Activated CD4-positive, alpha-beta T cell treated with anti-CD3 and anti-CD28 coated beads, Interleukin-2, amount 10 ng/mL, durations not matched to agents 7 days and 5 days (primary cell): ENCODE measurements at places on chromosomes 13 and 19. TPM values are rescaled to one million over a fixed set of nuclear protein-coding genes. Genes with fewer than 3 reads are reported as not detected.

DNA sequence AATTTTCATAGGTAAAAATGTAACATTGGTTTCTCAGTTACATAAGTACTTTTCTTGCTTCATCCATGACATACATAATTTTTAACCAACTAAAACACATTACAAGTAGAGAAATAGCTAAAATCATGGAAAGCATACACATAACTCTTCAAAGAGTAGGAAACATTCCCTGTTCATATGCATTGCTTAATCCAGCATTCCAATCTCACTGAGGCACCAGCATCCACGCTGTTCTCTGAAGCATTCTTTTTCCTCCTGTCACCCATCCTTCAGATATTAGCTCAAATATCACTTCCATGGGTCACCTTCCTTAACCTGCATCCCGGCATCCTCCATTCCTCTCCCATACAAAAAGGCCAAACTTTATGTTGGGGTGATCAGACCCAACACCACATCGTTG is 79.1 kb downstream of the ZNF254 start:
- DNase-seq: no peak
- no peak overlapping the region for H3K4me3 ChIP-seq
- H3K27ac ChIP-seq: no peak overlapping the region
- H3K27me3 ChIP-seq: no peaks in the 10 kb centered on the region

Gene KLHL1
- not detected for total RNA-seq

- no peak overlapping the region for H3K4me3 ChIP-seq
- H3K4me1 ChIP-seq: peaks cover 83% of the 10 kb centered on the region
- DNase-seq: peak; percentile 27
- H3K27ac ChIP-seq: peak overlapping the region; percentile 96
- no peaks in the 10 kb centered on the region for H3K27me3 ChIP-seq
Observed at GRCh38 chr19:35204799-35205732, 23.5 kb downstream of the FAM187B start.

DNA sequence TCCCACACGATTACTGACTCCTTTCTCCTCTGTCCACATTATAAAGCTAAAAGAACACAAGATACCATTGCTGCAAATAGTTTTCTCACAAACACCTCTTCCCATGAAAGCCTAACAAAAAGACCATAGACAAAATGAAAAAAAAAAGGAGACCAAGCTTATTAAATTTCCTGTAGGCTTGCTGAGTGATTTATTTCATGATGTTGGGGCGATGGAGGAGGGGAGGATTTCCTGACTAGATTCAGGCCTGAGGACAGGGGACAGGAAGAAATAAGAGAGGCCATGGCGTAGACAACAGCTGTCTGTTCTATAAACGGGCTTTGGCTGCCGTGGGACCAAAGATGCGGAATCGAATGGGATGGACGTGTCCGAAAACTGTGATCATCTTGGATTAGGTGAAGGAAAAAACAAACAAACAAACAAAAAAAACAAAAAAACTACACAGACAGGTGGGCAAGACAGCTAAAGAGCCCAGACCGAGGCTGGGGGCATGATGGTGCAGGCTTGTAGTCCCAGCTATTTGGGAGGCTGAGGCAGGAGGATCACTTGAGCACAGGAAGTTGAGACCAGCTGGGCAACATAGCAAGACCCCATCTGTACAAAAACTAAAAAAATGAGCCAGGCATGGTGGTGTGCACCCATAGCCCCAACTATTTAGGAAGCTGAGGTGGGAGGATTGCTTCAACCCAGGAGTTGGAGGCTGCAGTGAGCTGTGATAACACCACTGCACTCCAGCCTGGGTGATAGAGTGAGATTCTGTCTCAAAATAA is 5.3 kb downstream of the TMPRSS9 start:
- H3K27me3 ChIP-seq: peaks cover 14% of the 10 kb centered on the region
- H3K36me3 ChIP-seq: no peaks in the 10 kb centered on the region
- H3K4me3 ChIP-seq: no peak overlapping the region
- H3K4me1 ChIP-seq: peaks cover 13% of the 10 kb centered on the region
- DNase-seq: no peak
- H3K27ac ChIP-seq: no peak overlapping the region

DNA sequence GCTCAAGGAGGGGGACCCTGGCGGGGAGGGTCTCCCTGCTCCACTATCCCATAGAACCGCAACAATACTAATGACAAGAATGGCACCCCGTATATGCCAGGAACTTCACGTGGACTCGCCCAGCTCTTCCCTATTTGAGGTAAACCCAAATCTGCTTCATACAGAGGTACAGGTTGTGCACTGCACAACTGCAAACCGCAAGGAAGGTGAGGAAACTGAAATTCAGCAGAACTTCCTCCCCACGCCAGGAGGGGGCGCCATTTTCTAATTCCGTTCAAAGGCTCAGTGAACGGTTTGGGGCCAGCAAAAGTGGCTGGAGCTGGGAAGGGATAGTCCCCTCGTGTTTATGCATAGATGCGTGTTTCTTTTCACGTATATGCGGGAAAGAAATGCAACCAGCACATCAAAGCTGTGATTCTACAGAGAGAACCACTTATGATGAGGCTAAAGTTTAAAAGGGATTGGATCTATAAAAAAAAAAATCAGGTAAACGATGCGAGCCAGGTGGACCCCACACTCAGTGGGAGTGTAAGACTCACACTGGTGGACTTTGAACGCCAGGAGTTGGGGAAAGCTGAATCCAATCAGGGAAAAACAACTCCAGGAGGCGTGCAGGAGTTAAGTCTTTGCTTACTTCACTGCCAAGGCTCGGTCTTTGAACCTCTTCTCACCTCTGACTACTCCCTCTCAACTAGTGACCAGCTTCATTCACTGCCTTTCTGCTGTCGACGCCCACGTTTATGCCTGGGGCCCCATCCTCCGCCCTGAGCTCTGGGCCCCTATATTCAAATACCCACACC is 20.3 kb downstream of the C19orf81 start:
- H3K4me3 ChIP-seq: no peak overlapping the region
- H3K4me1 ChIP-seq: no peaks in the 10 kb centered on the region
- H3K36me3 ChIP-seq: no peaks in the 10 kb centered on the region
- peaks cover 36% of the 10 kb centered on the region for H3K27me3 ChIP-seq
- peak overlapping the region; percentile 61 for H3K27ac ChIP-seq
- peak; percentile 49 for DNase-seq

GRCh38 chr13:84025824-84026223 is 143.6 kb upstream of the SLITRK1 start:
- H3K27ac ChIP-seq: no peak overlapping the region
- no peak for DNase-seq
- no peaks in the 10 kb centered on the region for H3K27me3 ChIP-seq
- no peak overlapping the region for H3K4me3 ChIP-seq

DNA sequence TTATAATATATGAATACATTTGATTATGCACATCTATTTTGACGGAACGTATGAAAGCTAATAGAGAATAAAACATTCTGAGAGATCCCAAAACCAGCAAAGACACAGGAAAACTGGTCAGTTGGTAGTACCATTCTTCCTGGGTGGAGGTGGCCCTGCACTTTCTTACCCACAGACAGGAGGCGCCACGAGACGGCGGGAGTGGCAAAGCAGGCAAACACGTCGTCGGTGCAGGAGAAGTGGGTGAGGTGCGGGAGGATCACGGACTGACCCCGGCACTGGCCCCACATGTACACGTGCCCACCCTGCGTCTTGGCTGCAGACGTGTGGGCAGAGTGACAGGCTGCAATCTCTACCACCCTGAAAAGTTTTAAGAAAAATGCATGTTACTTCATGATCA is 36.1 kb downstream of the RCBTB1 start:
- no peaks in the 10 kb centered on the region for H3K27me3 ChIP-seq
- H3K36me3 ChIP-seq: peaks cover 38% of the 10 kb centered on the region
- no peak overlapping the region for H3K4me3 ChIP-seq
- no peak overlapping the region for H3K27ac ChIP-seq

Gene CERS1
- not detected for total RNA-seq

DNA sequence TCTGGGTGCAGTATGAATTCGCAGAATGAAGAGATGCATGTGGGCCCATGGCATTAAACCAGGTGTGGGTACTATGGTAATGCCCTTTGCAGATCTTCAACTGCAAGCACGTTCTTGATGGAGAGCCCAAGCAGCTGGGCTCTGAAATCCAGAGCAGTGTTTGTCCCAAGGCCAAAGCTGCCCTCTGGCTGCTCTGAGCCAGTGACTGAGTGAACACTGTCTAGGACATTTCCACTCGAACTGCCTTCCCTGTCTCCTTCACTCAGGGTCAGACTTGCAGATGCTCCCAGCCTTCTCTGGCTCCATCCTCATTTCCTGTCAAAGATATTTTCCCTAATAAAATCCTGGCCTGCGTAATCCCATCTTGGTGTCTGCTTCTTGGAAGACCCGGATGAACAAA is 80.2 kb upstream of the GJB6 start:
- peaks cover 16% of the 10 kb centered on the region for H3K27me3 ChIP-seq
- H3K27ac ChIP-seq: no peak overlapping the region

DNA sequence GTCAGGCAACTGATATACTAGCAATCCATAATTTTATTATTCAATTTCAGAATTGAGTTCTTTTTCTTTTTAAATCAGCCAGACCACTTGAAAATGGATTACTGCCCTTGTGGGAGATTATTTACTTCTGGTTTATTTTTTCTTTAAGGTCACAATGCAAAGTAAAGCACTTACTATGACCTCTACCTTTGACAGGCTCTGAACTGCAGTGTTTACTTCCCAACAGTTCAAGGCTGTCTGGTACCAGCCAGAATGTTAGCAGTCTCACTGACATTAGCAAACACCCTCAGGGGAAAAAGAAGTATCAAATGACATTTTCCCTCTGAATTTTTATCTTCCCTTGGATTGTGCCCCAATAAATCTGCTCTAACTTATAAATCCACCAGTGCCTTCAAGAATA is 57.5 kb downstream of the RAP2A start:
- H3K27me3 ChIP-seq: no peaks in the 10 kb centered on the region
- no peak overlapping the region for H3K4me3 ChIP-seq
- DNase-seq: no peak
- H3K36me3 ChIP-seq: peaks cover 3% of the 10 kb centered on the region
- no peak overlapping the region for H3K27ac ChIP-seq

DNA sequence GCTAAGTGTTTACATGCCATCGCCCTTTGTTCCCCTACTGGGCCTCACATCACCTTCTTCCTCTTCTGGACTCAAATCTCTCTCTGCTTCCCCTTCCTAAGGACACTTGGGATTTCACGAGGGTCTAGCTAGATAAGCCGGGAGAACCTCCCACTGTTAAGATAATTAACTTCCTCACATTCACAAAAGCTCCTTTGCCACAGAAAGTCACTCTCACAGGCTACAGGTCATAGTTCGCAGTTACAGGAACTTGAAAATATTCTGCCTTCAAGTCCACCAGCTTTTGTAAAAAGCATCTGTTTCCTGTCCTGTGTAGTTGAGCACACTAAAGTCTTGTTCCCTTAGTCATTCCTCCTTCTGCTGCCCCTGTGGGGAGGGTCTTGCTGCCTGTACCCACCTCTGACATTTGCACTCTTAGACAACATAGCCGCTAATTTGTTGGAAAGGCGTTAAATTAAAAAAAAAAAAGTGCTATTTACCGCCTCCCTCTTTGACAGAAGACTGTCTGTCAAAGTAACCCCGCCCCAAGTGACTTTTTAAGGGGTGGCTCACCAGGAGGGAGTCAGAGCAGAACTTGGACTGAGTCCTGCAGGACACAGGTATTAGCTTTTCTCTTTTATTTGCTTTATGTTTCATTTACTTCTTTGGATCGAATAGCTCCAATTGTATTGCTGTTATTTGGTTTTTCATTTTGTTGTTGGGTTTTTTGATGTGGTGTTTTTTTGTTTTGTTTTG is 26.8 kb upstream of the CEACAM21 start:
- H3K4me1 ChIP-seq: peaks cover 67% of the 10 kb centered on the region
- peak overlapping the region; percentile 91 for H3K4me3 ChIP-seq
- H3K27me3 ChIP-seq: no peaks in the 10 kb centered on the region
- H3K36me3 ChIP-seq: peaks cover 46% of the 10 kb centered on the region
- peak overlapping the region; percentile 96 for H3K27ac ChIP-seq
- peak; percentile 92 for DNase-seq

DNA sequence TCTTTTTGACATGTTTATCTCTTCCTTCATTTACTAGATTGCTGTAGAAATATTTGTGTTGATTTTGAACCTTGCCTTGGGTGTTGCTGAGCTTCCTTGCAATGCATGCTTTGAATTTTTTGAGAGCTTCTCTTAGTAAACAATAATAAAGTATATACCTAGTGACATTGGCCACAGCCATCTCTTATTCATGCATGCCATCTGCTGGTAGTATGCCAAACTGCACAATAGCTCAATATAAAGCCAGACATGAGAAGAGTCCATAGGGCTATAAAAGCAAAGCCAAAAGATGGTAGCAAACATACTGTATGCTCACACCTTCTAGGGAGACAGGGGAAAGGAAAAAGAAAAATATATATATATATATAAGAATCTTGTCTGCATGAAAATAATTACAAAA is 18.9 kb upstream of the ZSCAN5A start:
- H3K4me1 ChIP-seq: no peaks in the 10 kb centered on the region
- H3K4me3 ChIP-seq: no peak overlapping the region
- no peaks in the 10 kb centered on the region for H3K36me3 ChIP-seq
- H3K27me3 ChIP-seq: no peaks in the 10 kb centered on the region
- no peak overlapping the region for H3K27ac ChIP-seq
- peak; percentile 68 for DNase-seq

GRCh38 chr19:38394488-38394887 is 6.0 kb downstream of the SPRED3 start:
- H3K4me1 ChIP-seq: peaks cover 20% of the 10 kb centered on the region
- peaks cover 28% of the 10 kb centered on the region for H3K27me3 ChIP-seq
- H3K4me3 ChIP-seq: peak overlapping the region; percentile 69
- no peaks in the 10 kb centered on the region for H3K36me3 ChIP-seq
- DNase-seq: peak; percentile 71

Gene S1PR2
- 6.1 TPM for total RNA-seq

Gene PTH2
- total RNA-seq: 0.52 TPM

GRCh38 chr19:13727798-13728197 is 36.5 kb upstream of the MRI1 start:
- no peak overlapping the region for H3K27ac ChIP-seq
- no peak for DNase-seq
- H3K36me3 ChIP-seq: no peaks in the 10 kb centered on the region
- H3K4me3 ChIP-seq: no peak overlapping the region

Gene LAIR1
- total RNA-seq: 54.0 TPM

Gene GPR12
- total RNA-seq: not detected

Gene TMEM255B
- total RNA-seq: 1.3 TPM

- H3K4me3 ChIP-seq: no peak overlapping the region
- H3K4me1 ChIP-seq: no peaks in the 10 kb centered on the region
- no peaks in the 10 kb centered on the region for H3K27me3 ChIP-seq
- DNase-seq: no peak
- no peak overlapping the region for H3K27ac ChIP-seq
- H3K36me3 ChIP-seq: peaks cover 46% of the 10 kb centered on the region
Observed at GRCh38 chr19:36340786-36341372, 38.1 kb downstream of the ZFP14 start.
